ENCODE measurements at places on chromosomes 6 and 20.

DNA sequence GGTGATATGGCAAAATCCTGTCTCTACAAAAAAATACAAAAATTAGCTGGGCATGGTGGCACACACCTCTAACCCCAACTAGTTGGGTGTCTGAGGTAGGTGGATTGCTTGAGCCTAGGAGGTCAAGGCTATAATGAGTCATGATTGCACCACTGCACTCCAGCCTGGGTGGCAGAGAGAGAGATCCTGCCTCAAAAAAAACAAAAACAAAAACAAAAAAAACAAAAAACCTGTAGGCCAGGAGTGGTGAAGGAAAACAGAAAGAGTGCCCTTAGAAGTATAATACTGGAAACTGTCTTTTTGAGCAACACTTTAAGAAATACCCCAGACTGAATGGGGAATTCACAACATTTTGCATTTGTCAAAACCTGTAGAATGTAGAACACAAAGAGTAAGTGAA lies 85.3 kb downstream of the JARID2 start:
- no peaks in the 10 kb centered on the region for H3K27me3 ChIP-seq
- H3K4me3 ChIP-seq = no peak overlapping the region
- H3K4me1 ChIP-seq = peaks cover 40% of the 10 kb centered on the region
- no peak for DNase-seq

- DNase-seq = no peak
- H3K4me3 ChIP-seq = no peak overlapping the region
- H3K27ac ChIP-seq = no peak overlapping the region
Observed at GRCh38 chr6:95681736-95682135, 104.4 kb downstream of the MANEA start.

- peaks cover 14% of the 10 kb centered on the region for H3K36me3 ChIP-seq
- no peaks in the 10 kb centered on the region for H3K27me3 ChIP-seq
- H3K4me1 ChIP-seq = peaks cover 62% of the 10 kb centered on the region
- DNase-seq = no peak
- peak overlapping the region; percentile 64 for H3K27ac ChIP-seq
- no peak overlapping the region for H3K4me3 ChIP-seq
Observed at GRCh38 chr20:33649201-33649681, 12.9 kb upstream of the C20orf144 start.

DNA sequence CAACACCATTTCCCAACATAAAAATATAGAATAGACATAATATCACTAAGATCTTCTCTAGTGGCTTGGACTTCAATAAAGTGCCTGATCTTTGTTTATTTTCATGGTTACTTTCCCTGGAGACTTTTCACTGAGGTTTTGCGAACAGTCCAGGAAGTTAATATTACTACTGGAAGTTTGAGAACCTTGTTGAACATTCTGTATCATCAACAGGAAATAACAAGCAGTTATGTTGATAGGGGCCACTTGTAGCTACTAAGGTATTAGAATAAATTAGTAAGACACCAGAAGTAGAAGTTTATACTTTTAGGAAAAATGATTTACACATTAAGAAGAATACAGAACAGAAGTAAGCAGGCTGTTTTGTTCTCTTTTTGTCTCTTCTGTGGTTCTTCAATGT lies 180.2 kb downstream of the TFAP2B start:
- DNase-seq = no peak
- H3K36me3 ChIP-seq = no peaks in the 10 kb centered on the region
- H3K27me3 ChIP-seq = no peaks in the 10 kb centered on the region
- no peak overlapping the region for H3K27ac ChIP-seq
- H3K4me1 ChIP-seq = no peaks in the 10 kb centered on the region

- no peaks in the 10 kb centered on the region for H3K36me3 ChIP-seq
- H3K27me3 ChIP-seq = no peaks in the 10 kb centered on the region
- H3K4me1 ChIP-seq = no peaks in the 10 kb centered on the region
- DNase-seq = no peak
Observed at GRCh38 chr6:147390909-147391536, 117.5 kb upstream of the SAMD5 start.
